ENCODE measurements at places on chromosomes 2 and 18.

DNA sequence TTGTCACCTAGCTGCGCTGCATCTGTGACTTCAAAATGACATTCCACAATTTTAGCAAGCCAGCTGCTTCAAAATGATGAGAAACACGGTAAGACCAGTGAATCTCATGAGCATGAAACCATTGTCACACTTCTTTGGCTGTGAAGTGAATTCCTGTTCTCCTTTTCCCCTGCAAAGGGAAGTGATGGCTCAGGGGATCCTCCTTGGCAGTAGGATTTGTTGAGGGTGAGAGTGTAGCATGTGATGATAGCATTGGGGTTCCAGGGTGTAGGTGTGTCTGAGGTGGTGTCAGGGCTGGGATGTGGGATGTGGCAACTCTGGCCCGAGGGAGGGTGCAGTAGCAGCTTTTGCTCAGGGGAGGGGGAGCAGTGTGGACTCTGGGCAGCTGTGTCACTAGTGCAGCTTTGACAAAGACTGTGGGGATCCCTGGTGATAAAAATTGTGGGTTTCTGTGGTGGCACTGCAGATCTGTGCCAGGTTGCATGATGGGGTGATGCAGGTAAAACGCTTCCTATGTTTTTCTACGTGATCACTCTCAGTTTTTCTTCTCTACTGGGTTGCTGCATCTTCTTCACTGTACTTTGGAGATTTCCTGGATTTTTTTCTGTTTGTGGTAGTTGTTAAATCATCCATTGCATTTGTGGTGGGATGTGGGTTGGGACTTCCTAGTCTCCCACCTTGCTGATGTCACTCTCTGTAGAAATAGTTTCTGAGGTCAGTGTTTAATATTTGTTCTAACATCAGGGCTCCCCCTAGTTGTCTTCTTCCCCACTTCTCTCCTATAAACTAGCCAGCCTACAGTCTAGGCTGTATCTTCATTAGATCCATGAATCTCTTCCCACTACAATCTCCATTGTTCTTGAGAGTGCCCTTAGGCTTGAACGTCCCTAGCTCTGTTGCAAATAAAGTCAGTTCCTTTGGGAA, 107.0 kb downstream of the ACTR3 start:
- no peak for DNase-seq

GRCh38 chr18:58495207-58495606, 133.7 kb downstream of the ALPK2 start:
- no peak for DNase-seq

- DNase-seq, result no peak
Observed at GRCh38 chr2:85162746-85163301, 29.6 kb downstream of the TCF7L1 start.

DNA sequence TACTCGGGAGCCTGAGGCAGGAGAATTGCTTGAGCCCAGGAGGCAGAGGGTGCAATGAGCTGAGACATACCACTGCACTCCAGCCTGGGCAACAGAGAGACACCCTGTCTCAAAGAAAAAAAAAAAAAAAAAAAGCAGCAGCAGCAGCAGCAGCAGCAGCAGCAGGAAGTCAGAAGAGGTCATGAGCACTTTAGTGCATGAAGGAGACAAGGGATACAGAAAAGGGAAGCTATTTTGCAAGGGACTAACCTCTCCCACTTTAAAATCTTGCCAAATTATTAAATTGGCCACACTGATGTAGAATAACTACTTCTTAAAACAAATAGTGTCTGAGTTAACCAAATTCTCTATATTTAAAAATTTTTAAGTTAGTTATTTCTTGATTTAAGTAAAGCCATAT, 113.4 kb upstream of the PDE1A start:
- DNase-seq, result no peak

DNA sequence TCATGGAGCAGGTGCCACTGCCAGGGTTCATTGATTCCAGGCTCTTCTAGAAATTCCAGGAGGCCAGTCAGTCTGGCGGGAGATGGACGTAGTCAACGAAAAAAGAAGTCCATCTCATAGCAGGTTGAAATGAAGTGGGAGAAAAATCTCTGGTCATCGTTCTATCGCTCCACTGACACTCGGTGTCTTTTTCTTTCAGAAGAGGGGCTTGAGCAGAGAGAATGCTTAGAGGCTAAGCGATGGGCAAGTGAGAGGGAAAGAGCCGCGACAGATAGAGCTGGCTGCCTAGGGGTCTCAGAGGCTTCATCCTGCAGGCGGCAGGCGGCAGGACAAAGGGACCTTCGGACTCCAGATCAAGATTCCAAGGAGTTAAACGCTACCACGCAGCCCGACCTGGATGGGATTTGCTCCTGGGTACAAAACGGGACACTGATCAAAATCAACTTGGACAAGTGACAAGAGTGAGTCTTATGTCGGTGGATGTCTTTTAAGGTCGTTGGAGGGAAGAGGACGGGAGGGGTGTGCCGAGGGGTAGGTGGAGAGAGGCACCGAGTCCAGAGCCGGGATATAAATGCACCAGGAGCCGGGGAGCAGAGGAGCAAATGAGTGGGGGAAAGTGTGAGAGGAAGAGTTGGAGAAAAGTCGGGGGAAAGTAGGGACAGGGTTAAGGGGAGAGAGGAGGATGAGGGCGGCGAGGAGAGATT, 677 bp upstream of the TMEM178A start:
- no peak for DNase-seq

DNA sequence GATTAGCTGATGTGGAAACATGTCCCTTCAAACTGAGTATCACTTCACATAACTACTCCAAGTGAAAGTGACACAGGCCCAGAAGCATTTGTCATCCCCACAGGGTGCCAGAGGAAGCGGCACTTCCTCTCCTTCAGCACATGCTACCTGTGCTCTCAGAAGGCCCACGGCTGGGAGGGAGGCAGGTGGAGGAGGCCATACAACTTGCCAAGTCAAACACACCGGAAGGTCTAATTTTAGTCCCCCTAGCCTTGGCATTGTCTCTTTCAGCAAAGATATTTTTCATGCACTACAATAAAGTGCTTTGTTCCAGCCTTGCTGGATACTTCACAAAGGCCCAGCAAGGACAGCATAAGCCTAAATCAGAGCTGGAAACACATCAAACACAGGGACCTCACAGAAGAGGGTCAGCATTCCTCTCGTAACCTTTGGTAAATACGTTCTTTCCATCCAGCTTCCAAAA, 38.0 kb downstream of the VSNL1 start:
- DNase-seq, result no peak

- no peak for DNase-seq
Observed at GRCh38 chr18:493986-494983, 6.2 kb downstream of the COLEC12 start.

DNA sequence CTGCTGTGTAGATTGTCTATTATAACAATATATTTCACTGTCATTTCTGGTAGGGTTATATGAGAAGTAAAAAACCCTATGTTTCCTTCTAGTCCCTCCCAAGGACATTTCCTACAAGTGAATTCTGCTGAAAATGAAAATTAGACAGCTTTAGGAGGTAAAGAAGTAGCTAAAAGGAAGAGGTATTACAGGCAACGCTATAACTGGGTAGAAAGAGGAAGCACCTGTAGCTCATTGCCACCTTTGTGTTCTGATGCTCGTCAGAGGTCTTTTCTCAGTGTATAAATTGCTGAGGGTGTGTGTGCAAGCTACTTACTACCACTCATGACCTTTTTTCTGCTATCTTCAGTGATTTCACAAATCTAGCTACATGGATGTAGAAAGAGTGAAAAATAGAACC, 1.4 kb downstream of the DNAJC10 start:
- DNase-seq, result no peak

DNA sequence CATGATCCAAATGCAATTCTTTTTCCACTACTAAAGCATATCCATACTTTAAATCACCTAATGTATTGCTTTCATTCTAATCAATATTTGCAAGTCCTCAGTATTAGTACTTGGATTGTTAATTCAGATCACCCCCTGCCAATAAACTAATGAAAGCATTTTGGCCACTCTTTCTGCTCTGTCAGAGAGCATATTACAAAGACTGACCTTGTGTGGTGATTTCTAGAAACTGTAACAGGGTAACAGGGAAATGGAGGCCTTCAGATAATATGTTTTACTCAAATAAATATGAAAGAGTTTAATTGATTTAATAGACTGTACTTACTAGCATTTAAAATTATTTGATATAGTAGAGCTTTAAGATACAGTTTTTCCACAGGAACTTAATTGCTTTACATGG, 453.0 kb downstream of the KCNJ3 start:
- DNase-seq, result no peak

DNA sequence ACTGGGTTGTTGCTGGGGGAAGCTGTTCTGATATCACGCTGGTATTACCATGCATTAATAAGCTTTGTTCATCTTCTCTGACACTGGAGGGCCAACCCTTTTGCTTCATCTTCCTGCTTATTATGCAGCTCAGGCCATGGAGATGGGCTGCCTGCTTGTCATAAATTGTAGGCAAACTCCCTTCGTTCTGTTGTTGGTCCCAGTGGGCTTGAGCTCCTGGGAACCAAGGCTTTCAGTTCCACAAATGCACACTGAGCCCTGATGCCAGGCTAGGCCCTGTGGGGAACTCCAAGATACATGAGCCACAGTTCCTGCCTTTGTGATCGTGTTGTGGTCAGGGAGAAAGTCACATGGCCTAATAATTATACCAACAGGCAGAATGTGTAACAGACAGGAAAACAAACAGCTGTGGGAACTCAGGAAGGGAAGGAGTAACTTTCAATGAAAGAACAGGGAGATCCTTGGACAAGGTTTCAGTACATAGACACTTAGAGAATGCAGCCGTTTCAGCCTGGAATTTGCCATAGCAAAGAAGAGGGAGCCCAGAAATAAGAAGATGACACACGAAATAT, 49.0 kb upstream of the BCL2L11 start:
- no peak for DNase-seq

DNA sequence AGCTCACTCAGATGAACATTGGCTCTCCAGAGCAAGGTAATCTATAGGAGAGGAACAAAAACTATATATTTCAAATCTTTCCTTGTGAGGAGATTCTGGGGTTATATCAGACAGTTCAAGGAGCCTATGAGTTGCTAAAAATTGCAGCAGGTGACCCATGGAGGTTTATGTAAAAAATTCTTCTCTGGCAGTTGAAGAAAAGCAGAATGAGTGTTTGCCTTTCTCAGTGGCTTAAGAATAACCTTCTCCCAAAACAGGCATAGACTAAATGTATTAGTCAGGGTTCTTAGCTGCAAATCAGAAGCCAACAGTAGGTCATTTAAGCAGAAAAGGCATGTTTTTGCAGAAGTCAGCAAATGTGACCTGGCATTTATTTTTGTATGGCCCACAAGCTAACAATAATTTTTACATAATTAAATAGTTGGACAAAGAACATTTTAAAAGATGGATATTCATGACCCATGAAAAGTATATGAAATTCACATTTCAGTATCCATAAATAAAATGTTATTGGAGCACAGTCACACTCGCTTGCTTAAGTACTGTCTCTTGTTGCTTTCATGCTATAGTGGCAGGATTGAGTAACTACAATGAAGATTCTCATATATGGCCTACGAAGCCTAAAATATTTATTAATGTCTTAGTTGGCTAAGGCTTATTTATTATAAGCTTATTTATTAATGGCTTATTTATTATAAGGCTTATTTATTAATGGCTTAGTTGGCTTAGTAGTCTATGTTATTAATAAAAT, 93.4 kb upstream of the TLK1 start:
- DNase-seq, result no peak

- DNase-seq, result no peak
Observed at GRCh38 chr2:236793023-236794011, 223.7 kb downstream of the ACKR3 start.

- no peak for DNase-seq
Observed at GRCh38 chr18:41022484-41022883, 932.5 kb upstream of the PIK3C3 start.
